Suppressor macrophage treated with lipopolysaccharide for 4 hours (primary cell): ENCODE measurements at places on chromosomes 5 and 9.

- no peak for DNase-seq
These were observed 40.0 kb downstream of the FBXL17 start for GRCh38 chr5:108341866-108342265.

- DNase-seq, result no peak
These were observed 3.8 kb upstream of the CTNNAL1 start for GRCh38 chr9:109017061-109017460.

DNA sequence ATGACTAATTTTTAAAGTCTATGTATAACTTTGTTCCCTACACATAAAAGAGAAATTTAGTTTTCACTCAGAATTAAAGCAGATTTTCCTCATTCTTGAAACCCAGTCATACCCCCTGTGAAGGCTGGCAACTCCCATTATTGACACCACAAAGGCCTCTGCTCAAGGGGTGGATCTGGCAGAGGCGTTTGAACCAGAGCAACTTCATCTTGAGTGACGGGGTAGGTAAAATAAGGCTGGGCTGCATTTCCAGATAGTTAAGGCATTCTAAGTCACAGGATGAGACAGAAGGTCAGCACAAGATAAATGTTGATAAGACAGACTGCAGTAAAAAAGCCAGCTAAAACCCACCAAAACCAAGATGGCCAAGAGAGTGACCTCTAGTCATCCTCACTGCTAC, 177.2 kb upstream of the OR13F1 start:
- no peak for DNase-seq

GRCh38 chr9:72305102-72305546, 59.9 kb downstream of the ZFAND5 start:
- peak; percentile 98 for DNase-seq

GRCh38 chr9:6068983-6069382, 53.6 kb upstream of the RANBP6 start:
- peak; percentile 79 for DNase-seq

DNA sequence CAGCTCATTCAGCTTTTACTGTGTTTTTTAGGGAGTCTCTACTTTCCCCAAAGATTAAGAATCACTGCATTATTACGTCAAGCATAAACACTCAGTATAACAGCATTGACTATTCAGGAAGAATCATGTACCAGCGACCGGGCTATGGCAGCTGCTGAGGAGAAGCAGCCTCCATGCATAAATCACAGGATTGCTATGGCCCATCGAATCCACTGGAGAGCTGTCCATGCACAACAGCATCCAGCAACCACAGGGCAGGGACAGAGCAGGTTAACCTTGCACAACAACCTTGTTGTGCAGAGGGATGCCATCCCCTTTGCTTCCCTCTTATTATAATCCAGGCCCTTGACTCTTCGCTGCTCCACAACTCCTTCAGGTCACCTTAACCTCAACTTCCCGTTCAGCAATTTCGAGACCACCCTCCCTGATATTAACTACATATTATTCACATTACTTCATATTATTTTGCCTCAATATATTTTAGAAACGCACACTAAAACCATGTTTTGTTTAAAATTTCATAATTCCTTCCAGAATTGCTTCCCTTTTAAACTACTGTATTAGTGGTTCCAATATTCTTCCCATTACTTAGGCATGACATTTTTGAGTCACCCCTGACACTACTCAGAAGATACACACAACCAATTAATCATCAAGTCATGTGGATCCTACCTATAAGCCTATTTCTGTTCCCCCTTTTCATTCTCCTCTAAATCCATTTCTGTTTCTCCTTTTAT, 991 bp downstream of the IARS1 start:
- peak; percentile 73 for DNase-seq

GRCh38 chr9:16705111-16705604, 165.3 kb downstream of the BNC2 start:
- no peak for DNase-seq

DNA sequence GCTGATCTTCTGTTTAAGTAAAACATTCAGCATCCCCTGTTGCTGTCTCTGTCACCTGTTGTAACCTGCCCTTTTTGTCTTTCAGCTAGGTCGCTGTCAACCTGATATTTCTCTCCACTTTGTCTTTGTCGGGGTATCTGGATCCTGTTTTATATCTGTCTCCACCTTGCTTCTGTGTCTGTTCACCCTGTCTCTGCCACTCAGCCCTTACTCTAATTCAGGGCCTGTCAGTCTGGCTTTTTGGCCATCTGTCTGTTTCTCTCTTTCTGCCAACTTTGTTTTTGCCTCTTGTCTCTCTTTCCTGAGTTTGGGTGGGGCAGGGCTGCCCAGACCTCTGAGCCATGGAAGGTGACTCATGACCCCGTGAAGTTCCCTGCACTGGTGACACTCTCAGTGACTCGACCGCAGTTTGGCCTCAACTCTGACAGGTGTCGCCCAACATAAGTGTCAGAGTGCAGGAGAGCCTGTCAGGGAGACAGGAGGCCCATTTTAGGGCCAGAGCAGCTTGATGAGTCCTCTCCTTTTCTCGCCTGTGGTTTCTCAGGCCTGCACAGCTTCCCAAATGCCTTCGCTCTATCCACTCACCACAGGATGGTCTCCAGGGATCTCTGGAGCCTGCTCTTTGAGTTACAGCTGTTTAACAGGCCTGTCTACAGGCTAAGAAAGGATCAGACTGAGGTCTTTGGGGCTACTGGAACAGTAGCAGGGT, 868 bp downstream of the ZBTB43 start:
- peak; percentile 91 for DNase-seq

- DNase-seq, result no peak
These were observed 19.7 kb downstream of the SVEP1 start for GRCh38 chr9:110559869-110560268.

- DNase-seq, result no peak
These were observed 106.4 kb upstream of the CCNG1 start for GRCh38 chr5:163330723-163331668.

GRCh38 chr5:40828690-40829661, 6.0 kb downstream of the RPL37 start:
- DNase-seq, result no peak

GRCh38 chr9:1320607-1321195, 270.5 kb downstream of the DMRT2 start:
- no peak for DNase-seq

DNA sequence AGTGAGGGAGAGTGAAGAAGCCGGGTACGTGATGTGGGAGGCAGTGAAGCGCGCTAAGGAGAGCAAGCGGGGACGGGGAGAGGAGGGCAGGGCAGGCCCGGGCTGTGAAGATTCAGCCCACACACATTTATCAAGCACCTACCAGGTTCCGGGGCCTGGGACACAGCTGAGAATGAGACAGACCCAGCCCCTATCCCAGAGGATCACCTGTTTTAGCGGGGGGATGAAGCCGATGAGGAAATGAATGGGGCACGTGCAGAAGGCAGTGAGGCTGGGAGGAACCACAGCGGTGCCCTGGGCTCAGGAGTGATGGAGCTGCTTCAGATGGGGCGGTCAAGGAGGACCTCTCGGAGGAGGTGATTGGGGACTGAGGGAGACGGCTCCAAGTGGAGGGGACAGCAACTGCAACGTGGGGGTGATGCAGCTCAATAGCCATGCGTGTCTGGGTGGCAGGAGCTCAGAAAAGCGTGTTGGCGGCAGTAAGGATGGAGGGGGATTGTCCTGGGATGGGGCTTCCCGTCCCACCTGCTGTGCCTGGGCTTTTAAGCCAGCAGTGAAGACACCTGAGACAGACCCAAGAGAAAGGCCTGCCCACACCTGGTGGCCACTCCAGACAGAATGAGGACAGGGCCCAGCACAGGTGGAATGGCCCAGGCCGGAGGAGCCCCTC, 77.5 kb upstream of the UNC5A start:
- no peak for DNase-seq

DNA sequence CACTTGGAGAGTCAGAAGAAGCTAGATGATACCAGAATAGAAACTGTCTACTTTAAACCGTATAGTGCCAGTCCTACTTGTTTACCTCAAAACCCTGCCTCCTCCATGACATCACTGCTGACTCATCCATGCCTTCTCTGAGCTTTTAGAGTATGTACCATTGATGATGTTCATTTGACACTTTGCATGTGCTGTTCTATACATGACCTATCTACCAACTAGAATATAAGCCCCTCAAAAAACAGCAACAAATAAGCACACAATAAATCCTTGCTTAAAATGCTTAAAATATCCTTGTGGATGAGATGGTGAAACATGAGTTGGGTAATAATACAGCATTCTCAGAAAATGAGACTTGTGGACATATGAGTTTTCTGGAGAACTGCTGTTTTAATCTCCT, 2.6 kb downstream of the CTNNAL1 start:
- DNase-seq, result peak; percentile 69

- DNase-seq, result no peak
These were observed 11.2 kb downstream of the LIX1 start for GRCh38 chr5:97131139-97131710.

- DNase-seq, result no peak
These were observed 90.3 kb downstream of the SH3GL2 start for GRCh38 chr9:17669206-17669605.

DNA sequence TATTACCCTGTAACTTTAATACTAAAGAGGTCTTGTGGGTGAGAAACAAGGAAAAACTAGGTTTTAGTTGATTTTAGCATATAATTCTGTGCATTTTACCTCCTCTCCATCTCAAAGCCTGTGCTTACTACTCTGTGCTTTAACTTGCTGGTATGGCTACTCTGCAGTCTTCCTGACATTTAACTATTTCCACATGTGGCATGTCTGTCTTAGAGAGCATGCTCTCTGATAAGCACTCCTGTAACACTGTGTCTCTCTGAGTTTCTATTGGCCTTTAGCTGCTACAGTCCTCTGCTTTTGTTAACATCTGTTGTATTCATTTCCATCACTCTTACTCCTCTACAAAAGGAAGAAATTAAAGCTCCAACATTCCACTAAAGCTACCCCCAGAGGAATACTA, 418.3 kb downstream of the RAB3C start:
- no peak for DNase-seq

DNA sequence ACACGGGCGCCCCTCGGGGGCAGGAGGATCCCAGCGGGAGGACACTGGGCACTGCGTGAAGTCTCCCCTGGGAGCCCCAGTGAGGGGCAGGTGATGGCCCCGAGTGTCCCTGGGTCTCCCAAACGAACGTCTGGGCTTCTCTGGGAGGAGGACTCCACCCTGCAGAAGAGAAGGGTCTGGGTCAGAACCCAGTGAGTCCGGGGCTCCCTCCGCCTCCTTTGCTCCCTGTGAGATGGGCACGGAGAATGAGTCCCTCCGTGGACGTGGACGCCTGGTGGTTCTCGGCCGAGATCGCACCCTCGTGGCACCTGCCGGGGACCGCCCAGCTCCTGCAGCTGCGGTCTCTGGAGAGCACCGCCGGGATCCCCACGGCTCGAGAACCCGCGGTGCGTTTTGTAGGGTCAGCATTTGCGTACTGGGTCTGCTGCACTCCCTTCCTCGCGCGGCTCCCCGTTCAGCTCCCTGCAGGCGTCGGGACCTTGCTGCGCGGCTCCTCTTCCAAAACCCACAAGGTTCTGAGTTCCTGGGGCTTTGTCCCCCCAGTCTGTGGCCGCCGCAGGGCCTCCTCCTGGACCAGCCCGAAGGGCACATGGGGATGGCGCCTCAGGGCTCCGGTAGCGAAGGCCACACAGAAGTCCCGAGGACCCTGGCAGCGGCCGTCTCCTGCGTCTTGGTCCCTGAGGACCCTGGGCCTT, 10.2 kb upstream of the CEP72 start:
- no peak for DNase-seq

GRCh38 chr5:17186256-17186655, 31.2 kb upstream of the BASP1 start:
- no peak for DNase-seq

DNA sequence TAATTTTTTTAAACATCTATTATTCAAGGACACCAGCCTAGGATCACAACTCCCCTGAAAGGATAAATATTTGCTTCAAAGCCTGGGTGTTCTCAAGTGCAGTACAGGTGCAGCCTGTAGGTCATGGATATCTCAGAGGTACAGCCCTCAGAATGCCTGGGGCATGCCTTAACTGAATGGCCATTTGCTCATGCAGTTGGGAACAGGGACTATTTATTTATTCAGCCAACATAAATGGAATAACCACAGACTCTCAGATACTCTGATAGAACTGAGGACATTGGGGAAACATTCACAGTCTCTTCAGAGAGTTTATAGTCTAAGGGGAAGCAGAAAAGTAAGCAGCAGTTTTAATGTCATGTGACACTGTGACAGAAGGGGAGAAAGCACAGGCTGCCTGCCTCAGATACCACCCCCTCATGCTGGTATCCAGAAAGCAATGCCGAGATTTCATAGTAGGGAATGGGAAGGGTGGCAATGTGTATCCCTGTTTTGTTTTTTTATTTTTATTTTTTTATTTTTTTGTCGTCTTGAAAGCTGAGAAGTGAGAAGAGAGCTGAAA, 112.6 kb downstream of the MACIR start:
- DNase-seq, result no peak

DNA sequence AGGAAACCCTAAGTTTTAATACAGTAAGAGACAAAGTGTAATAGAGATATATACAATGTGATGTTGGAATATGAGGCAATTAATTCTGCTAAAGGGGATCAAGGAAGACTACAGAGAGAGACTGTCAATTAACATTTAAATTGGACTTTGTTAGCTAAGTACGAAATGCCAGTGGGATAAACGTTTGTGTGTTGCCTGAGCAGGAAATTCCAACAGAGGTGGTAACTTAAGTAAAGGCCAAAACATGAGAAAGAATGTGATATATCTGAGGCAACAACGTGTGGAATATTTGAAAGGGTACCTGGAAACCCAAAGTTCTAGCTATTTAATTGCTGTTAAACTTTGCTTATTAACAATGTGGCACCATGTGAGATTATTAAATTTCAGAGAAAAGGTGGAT, 1666.9 kb upstream of the WWC1 start:
- DNase-seq, result no peak

DNA sequence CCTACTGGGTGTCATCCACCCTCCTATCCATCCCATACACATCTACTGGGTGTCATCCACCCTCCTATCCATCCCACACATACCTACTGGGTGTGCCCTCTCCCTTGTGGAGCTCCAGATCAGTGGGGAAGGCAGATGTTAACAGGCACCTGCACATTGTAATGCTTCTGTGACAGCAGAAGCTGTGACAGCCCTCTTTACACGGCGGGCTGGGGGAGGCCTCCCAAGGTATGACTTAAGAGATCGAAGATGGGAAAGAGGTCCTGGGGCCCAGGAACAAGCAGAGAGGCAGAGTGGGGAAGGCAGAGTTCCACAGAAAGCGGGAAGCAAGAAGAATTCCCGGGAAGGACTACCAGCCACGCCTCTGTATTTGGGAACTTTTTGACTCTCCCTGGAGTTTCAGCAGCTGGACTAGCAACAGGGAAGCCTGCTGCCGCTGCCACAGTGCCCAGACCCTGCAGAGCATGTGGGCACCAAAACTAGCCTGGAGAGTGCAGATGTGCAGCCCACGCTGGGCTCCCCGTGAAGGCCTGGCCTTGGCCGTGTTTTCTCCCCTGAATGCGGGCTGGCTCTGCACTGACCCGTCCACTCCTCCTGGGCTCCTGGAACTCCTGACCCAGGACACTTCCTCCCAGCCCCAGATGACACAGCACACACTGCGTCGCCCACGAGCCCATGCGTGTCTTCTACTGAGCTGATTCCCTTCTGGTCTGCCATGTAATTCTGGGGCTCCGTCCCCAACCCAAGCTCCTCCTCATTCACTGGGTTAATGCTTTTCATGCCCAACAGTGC, 9.3 kb downstream of the TOR1A start:
- no peak for DNase-seq

- no peak for DNase-seq
These were observed 114.5 kb upstream of the SLC1A3 start for GRCh38 chr5:36491856-36492255.
